ENCODE measurements at places on chromosomes 2 and 18.

GRCh38 chr2:171595456-171595855 lies 73.2 kb downstream of the CYBRD1 start:
- no peak for DNase-seq

DNA sequence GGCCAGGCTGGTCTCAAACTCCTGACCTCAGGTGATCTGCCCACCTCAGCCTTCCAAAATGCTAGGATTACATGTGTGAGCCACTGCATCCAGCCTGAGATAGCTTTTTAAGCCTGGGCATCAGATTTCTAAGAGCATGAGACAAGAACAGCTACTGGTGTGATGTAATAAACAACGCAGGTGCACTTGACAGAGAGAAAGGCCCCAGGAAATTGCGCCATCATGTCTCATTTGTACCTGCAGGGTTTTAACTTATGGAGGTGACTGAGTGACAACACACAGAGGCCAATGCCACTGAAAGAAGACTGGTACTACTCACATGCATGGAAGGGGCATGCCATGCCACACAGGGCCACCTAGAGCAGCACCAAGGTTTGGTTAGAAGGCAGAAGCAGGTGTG lies 209.4 kb downstream of the SP3 start:
- no peak for DNase-seq

DNA sequence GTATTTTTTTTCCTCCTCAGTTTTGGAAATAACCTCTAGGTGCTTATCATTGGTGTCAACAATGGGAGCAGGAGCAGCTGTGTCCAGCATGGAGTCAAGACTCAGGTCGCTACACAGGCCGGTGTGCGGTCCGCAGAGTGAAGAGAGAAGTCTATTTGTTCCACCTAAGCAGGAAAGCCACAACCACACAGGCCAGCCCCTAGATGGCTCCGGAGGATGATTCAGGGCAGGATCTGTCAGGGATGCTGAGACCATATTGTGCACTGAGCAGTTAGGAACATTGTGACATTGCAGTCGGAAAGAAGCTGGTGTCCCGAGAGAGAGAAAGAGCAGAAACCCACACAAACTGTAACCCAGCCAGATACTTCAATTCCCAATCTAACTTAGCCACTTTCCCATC lies 136.9 kb downstream of the GAREM1 start:
- no peak for DNase-seq

GRCh38 chr2:221517146-221517695 lies 54.9 kb downstream of the EPHA4 start:
- DNase-seq: no peak

- DNase-seq: no peak
These were observed 59.3 kb downstream of the CD8B2 start for GRCh38 chr2:106546391-106546990.

DNA sequence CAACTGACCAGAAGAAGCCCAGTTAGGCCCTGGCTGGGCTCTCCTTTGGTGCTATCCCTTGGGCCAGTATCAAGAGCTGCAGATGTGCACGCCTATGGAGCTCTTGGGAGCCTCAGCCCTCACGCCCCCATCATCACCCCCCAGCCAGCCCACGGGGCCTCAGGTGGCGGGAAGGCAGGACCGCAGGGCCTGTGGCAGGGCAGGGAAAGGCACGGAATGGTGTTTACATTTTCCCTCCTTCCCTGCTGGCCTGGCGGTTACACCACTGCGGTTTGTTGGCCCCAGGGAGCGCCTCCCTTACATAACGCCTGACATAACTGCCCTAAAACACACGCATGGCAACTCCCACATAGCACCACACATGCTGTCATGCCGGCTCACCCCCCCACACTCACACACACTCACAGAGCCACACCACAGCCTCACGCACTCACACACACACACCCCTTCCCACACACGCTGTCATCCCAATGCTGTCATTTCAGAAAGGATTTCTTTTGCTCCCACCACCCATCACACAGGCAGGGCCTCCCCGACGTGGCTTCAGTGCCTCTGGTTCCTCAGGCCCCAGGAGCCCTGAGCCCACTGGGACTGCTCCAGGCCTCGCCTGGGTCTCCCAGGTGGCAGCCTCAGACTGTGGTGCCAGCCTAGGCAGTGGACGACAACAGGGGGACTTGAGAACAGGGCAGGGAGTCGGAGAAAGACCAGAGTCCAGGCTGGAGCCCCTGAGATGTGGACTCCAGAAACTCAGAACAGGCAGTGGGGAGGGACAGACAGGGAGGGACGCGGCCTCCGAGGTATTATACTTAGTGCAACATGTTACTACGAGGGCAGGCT lies 15.7 kb downstream of the ZFP36L2 start:
- no peak for DNase-seq

GRCh38 chr2:131127076-131127475 lies 21.9 kb downstream of the PLEKHB2 start:
- no peak for DNase-seq

GRCh38 chr2:25310965-25311864 lies 30.5 kb downstream of the DNMT3A start:
- DNase-seq: peak; percentile 38

Measured in WTC11 (cell line).